ENCODE measurements at places on chromosomes 4 and X.

DNA sequence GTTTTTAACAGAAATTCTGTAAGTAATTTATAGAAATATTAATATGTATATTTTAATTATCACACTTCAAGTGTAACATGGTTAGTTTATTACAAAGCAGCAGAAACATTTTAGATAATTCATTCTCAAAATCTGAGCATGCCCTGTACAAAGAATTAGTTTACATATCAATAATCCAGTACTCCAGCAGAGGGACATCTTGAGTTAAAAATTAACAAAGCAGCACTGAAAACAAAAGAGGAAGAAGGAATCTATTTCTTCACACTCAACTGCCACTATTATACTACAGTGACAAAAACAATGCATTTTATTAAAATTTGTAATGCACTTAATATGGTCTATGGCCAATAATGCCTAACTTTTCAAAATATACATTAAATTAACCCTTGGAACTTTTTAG lies 179.1 kb upstream of the KLHL4 start:
- DNase-seq: no peak

DNA sequence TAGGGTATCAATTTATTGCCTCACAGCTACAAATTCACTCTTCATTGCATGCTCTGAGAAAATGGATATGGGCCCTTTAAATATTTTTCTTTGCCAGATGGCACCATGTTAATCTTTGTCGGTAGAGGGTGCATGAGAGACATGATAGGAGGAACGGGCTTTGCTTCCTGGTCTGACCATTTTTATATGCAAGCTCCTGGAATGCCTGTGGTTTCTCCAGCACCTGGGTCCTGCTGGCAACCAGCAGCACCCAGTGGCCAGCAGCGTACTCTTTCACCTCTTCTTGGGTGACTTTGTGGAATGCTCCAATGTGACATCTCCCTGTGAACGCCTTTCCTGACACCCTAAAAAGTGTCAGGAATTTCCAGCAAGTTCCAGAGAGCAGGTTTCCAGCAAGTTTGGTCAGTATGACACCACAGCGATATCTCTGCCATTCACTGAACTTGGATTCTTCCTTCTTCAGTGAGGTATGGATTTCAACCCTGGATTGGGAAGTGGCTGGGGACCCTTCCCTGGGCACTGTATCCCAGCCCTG lies 140.3 kb upstream of the PGRMC2 start:
- no peak for DNase-seq

GRCh38 chrX:49272421-49272820 lies 2.8 kb downstream of the PPP1R3F start:
- no peak for DNase-seq

DNA sequence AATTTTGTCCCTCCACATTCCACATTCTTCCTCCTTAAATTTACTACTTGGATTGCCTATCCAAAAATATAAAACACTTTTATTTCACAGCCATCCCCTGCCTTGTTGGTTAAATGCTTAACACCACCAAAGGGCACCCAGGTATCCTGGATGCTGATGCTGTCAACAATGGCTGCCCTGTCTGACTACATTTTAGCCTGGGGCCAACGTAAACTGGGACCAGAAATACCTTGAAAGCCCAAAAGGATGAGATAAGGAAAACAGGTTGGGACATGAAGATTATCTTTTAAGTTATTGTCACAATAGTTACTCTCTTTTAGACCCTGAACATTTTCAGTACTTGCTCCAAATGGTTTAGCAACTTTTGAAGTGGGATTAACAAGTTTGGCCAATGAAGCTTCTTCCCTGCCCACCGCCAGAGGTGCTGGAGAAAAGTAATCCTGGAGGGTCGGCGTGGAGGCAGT lies 775 bp upstream of the YIPF6 start:
- no peak for DNase-seq

- no peak for DNase-seq
Observed at GRCh38 chr4:140867356-140867755, 111.2 kb upstream of the TBC1D9 start.

- no peak for DNase-seq
Observed at GRCh38 chr4:70243091-70243490, 694 bp downstream of the CSN3 start.

DNA sequence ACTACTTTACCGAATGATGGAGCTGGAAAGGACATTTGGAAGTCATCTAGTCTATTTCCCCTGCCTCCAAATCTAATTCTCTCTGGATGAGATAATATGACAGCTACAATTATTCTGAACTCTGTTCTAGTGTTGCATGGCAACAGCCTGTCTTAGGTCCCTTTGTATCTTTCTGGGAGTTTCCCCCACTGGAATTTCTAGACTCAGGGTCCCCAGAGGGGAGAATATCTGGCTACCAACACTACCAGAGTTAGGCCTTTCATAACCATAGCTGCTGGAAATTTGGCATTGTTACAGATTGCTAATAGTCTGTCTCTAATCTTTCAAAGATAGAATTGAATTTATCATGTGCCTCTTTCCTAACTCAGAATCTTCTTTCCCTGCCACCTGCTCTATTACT lies 4.5 kb downstream of the MSN start:
- no peak for DNase-seq

DNA sequence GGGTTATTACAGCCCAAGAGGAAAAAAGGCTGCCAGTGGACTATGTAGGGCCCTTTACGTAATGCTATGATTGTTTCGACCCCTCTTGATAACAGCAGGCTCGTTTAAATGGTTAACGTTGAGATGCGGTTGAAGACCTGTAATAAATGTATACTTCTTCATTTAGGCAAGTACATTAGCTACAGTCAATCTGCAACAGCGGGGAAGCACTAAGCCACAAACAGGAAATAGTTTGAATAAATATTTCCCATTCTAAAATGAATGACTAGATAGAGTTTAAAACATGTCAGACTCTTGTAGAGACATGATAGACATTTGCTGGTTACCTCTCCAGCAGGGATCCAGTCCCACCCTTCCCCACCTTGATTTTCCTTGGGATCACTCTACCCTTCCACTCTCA lies 38.1 kb upstream of the STIM2 start:
- no peak for DNase-seq

- DNase-seq: no peak
Observed at GRCh38 chr4:100130491-100130890, 59.8 kb downstream of the DDIT4L start.

GRCh38 chrX:72554448-72555140 lies 18.0 kb downstream of the HDAC8 start:
- no peak for DNase-seq

DNA sequence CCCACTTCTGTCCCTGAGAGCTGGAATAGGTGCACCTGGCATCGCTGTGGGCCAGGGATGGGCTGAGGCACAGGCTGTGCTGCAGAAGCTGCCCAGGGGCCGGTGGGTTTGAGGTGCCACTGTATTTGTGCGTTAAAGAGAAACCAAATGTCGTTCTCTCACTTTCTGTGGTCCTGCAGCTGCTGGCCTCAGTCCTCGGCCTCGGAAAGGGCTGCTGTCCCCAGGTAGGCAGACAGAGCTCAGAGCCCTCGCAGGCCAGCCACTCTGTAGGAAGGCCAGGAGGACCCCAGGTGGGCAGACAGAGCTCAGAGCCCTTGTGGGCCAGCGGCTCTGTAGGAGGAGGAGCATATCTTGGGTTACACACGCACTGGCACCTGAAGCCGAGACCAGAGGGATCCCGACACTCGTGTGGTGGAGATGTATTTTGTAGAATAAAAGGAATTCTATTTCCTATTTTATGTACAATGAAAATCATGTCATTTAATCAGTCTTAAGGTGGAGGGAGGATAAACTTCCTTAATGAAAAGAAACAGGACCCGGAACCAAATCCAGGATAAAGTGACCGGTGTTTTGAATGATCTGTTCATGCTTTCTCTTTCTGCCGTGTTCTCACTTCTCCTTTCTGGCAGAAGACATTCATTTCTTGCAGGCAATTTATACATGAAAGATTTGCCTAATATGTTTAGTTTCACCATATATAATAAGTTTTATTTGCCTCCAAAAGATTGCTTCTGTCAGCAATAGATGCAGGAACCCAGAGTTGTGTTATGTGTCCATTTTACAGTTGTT lies 54.4 kb upstream of the HGFAC start:
- no peak for DNase-seq

GRCh38 chr4:88621763-88622327 lies 29.6 kb downstream of the HERC3 start:
- no peak for DNase-seq

- DNase-seq: no peak
Observed at GRCh38 chr4:106704253-106704870, 331.8 kb downstream of the DKK2 start.

DNA sequence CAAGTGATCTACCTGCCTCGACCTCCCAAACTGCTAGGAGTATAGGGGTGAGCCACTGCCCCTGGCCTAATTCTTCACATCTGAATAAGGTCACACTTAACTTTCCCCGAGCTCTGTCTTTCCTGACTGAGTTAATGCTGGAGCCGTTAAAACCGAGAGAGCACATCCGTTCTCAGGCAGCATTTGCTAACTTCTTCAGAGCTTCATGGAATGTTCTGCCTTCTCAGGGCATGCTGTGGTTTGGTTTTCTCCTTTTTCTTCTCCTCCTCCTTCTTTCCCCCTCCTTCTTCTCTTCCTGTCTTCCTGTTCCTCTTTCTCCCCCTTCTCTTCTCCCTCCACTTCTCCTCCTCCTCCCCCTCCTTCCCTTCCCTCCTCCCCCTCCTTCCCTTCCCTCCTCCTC lies 119.9 kb downstream of the ASMT start:
- DNase-seq: no peak

DNA sequence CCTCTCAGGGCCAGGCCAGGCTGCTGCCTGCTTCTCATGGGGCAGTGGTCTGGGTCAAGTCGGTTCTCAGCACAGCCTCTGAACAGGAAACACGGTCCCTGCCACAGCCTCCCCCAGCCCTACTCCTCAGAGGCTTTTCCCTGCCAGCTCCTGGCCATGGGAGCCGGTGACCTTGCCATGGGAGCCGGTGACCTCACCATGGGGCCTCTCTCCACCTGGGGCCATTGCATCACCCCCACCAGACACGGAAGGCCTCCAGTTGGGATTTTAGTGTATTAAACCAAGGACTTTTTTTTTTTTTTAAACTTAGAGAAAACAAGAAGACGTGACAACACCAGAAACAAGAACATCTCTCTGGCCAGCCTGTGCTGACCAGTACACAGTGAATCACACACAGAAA lies 25.6 kb downstream of the ETDB start:
- DNase-seq: no peak

DNA sequence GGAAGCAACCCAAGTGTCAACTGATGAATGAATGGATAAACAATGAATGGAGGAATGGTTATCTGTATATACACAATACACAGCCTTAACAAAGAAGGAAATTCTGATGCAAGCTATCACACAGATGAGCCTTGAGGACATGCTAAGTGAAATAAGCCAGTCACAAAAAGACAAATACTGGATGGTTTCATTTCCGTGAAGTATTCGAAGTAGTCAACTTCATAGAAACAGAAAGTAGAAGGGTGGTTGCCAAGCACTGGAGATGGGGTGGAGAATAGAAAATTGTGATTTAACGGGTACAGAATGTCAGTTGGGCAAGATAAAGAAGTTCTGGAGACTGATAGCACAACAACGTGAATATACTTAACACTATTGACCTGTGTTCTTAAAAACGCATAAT lies 28.2 kb downstream of the CENPU start:
- DNase-seq: no peak

DNA sequence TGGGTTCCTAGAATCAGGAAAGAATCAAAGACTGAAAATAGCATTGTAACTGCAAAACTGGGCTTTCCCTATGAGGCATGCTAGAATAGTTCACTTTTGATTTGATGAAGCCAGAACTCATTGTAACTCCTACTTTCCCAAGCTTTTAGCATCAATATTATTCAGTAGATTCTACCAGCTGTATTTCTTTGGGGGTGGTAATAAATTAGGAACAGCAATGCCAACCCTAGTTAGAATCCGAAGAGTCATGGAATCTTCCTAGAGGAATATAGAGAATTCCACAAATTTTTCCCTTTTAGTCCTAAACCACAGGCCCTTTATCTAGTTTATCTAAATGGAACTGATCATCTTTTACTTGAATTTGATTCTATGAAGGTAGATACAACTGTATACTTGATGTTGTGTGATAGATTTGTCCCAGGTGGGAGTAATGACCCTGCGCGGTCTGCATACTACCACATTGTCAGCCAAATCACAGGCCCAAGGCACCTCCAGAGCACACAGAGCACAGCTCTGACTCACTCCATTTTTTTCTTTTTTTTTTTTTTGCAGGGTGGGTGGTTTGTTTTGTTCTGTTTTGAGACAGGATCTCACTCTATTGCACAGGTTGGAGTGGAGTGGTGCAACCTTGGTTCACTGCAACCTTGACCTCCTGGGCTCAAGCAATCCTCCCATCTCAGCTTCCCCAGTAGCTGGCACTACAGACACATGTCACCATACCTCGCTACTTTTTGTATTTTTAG lies 66.6 kb downstream of the EDNRA start:
- DNase-seq: no peak

GRCh38 chr4:36269533-36270173 lies 11.8 kb upstream of the DTHD1 start:
- DNase-seq: no peak

DNA sequence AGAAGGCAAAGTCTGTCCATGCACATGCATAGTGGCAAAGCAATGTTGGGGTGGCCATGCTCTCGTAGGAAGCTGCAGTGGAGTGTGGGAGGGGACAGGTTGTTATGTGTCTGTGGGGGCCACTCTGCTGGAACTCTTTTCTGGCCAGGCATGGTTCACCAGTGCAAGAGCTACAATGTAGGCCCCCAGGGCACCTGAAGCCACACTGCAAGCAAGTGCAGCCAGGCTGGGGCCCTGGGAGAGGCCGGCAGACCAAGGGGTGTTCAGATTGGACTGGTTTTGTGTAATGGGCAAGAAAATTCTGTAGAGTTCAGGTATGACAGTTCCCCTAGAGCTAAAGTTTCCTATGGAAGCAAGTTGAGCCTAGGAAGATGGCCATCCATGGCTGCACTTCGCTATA lies 97.0 kb upstream of the ZC4H2 start:
- no peak for DNase-seq

- no peak for DNase-seq
Observed at GRCh38 chr4:79298484-79298883, 27.4 kb downstream of the NAA11 start.

- DNase-seq: no peak
Observed at GRCh38 chr4:105474099-105474518, 247 bp upstream of the PPA2 start.

DNA sequence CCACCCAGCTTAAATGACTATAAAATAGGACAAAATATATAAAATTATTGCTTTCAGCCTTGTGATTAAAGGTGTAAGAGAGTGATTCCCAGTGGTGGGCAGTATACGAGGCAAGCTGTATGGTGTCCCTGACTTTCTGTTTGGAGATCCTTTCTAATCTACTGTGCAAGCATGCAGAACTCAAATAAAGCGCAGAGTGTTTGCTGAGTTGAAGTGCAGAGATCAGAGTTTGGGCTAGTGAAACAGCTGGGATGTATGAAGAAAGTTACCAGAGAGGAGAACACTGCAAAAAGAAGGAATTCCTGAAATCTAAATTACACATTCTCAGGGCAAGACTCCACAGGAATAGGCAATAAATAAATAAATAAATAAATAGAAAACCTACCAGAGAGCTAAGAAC lies 218.5 kb upstream of the TLL1 start:
- DNase-seq: no peak

Measured in amygdala (tissue), 56 donors.